ENCODE measurements at places on chromosomes 11 and 22. TPM values are rescaled to one million over a fixed set of nuclear protein-coding genes. Genes with fewer than 3 reads are reported as not detected.

The E2F8 gene
- total RNA-seq: 2.0 TPM

The GAL gene
- total RNA-seq: 3.3 TPM

The RHOD gene
- 14.7 TPM for total RNA-seq

The TPBGL gene
- total RNA-seq: not detected

The POU2AF2 gene
- not detected for total RNA-seq

The LRRC10B gene
- not detected for total RNA-seq

The MOGAT2 gene
- not detected for total RNA-seq

The CASP12 gene
- total RNA-seq: not detected

The SAA1 gene
- 0.33 TPM for total RNA-seq

The OR2AG1 gene
- not detected for total RNA-seq

The INPP5J gene
- 0.11 TPM for total RNA-seq

The TLCD5 gene
- 10.1 TPM for total RNA-seq

The OOSP4B gene
- not detected for total RNA-seq

The PDGFD gene
- total RNA-seq: 1.4 TPM

The ALX4 gene
- total RNA-seq: under 0.01 TPM

The RAC2 gene
- total RNA-seq: 4.0 TPM

The SHANK2 gene
- 2.8 TPM for total RNA-seq

The CNTF gene
- 3.3 TPM for total RNA-seq

The TRIM51 gene
- not detected for total RNA-seq

The LRRC4C gene
- total RNA-seq: under 0.01 TPM

The ANGPTL5 gene
- not detected for total RNA-seq

The SPDYC gene
- not detected for total RNA-seq

The PHF21B gene
- total RNA-seq: under 0.01 TPM

The FOLH1 gene
- total RNA-seq: not detected

The OR8D1 gene
- under 0.01 TPM for total RNA-seq

The SLC7A4 gene
- 0.22 TPM for total RNA-seq

The MAPK8IP2 gene
- 0.37 TPM for total RNA-seq

The SLC22A9 gene
- total RNA-seq: not detected

The TRIM48 gene
- not detected for total RNA-seq

The TRMT112 gene
- total RNA-seq: 345 TPM

The GTPBP1 gene
- 41.6 TPM for total RNA-seq

The DEPDC7 gene
- total RNA-seq: 6.6 TPM

The CRYBB2 gene
- total RNA-seq: not detected

The HBG1 gene
- total RNA-seq: not detected

The MAPK12 gene
- total RNA-seq: 41.2 TPM

The MRGPRX4 gene
- not detected for total RNA-seq

The GANAB gene
- total RNA-seq: 315 TPM

The CRYBA4 gene
- not detected for total RNA-seq

The DGKZ gene
- 38.5 TPM for total RNA-seq

The MS4A7 gene
- not detected for total RNA-seq

The CASP5 gene
- total RNA-seq: not detected

The PGA5 gene
- not detected for total RNA-seq

The PIH1D2 gene
- 2.2 TPM for total RNA-seq

The PRR5L gene
- 5.9 TPM for total RNA-seq

The NELL1 gene
- not detected for total RNA-seq

The CENATAC gene
- 30.7 TPM for total RNA-seq

Data from uterine smooth muscle cell (primary cell).